T-helper 9 cell (primary cell): ENCODE measurements at places on chromosomes 12 and 14.

DNA sequence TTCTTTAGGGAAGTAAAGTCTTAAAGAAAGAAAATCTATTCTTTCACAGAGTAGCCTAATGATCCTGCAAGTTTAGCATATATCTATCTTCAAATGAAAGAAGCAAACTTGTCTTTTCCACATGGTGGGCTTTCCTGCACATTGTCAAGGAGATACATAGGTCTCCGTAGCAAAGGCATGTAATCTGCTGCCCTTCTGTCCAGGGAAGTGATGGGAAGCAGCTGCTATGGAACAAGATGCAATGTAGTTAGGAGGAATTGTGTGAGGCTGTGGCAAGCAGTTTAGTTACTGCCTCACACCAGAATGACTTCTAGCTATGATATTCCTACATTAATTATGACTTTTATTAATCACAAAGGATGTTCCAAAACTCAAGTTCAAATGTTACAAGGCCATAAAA is 174.4 kb downstream of the PDZRN4 start:
- DNase-seq = no peak

DNA sequence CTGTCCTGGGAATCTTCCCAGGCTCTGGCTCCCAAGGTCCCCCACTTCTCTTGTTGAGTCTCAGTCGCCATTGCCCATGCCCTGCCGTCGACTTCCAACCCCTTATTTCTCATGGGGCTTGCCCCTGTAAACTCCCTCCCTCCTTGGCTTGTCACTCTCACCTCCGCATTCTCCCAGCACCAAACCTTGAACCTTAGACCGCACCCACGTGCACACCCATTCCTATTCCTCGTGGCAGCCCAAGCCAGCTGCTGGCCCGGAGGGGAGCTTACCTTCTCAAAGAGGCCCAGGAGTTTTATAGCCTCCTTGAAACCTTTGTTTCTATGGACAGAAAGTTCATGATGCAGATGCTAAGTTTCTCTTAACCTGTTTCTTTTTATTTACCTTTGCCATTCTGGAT is 4.6 kb downstream of the JDP2 start:
- no peak for DNase-seq

GRCh38 chr12:26295001-26295400 is 99.6 kb downstream of the SSPN start:
- no peak for DNase-seq

- no peak for DNase-seq
These were observed 165.4 kb downstream of the FLRT2 start for GRCh38 chr14:85695300-85695699.

- no peak for DNase-seq
These were observed 250.2 kb downstream of the KSR2 start for GRCh38 chr12:117718559-117718958.

DNA sequence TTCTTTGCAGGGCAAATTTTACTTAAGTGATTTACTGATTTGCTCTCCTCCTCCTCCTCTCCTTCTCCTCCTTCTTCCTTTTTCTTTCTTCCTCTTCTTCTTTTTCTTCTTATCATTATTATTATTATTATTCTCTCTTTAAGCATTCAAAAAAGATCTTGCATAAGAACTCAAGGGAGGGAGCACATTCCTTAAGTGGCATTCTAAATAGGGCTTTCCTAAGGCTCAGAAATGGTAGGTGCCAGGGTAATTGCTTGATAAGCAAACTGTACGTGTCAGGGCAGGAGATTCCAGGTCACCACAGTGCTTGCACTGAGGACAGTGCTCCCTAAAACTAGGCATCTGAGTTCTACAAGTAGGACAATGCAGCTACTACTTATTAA is 92.4 kb downstream of the SPTSSA start:
- no peak for DNase-seq

GRCh38 chr14:22602862-22603261 is 4.8 kb downstream of the ABHD4 start:
- no peak for DNase-seq

DNA sequence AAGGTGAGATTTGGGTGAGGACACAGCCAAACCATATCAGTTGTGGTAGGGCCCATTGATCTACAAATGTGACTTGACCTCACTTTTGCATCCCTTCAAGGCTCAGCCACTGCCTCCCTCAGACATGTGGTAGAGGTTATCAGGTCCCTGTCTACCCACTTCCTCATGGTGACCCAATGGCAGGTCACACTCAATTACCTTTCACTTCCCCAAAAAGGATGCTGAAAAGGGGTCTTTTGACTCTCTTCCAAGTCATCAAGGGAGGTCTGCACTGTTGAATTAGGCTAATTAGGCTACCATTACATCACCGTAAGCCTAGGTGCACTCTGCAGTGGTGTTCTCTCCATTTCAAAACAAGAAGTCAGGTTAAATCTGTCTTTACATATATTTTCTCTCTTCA is 22.6 kb upstream of the DRAM1 start:
- no peak for DNase-seq

DNA sequence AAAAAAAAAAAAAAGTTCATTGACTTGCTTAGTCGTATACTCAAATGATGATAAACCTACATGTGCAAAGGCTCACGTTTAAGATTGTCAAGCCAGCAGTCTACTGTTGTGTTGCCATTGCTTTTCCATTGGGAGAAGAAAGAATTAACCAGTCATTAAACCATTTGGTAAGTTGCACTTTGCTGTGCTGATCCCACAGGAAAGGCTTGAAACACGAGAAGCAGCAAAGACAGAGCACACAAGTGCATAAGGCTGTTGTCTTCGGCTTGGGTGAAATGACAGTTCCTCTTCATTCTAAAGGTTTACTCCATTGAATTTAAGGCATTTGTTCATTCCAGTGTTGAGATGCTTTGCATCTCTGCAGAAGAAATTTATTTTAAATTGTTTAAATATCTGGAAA is 50.1 kb downstream of the ZC3H14 start:
- no peak for DNase-seq

DNA sequence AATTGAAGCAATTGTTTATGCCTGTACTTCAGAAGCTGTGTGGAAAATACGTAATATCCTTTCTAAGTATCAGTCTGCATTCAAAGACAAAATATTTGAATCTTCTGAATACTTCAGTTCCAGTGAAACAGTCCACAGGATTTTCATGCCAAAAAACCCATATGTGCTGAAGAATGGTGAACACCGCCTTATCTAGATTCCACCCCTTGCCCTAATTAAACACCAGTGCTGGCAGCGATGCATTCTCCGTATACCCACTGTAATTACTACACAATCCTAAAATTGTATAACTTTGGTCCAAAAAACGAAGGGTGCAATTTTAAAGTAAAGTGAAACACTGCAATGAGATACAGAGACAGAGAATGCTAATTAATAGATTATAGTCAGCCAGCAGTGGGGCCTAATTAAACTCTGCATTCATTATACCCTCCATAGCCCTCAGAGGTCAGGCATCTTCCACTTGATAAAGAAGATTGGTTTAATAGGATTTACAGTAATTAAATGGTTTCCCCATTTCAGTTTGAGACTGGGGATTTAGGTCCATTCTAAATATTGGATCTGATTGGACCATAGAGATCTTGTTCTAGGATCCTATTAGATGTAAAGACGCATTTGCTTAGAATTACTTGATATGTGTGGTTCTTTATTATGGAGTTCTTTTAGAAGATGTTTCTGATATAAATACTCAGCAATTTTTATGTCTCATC is 43.9 kb downstream of the ERC1 start:
- no peak for DNase-seq
